ENCODE measurements at places on chromosomes 12 and 14.

DNA sequence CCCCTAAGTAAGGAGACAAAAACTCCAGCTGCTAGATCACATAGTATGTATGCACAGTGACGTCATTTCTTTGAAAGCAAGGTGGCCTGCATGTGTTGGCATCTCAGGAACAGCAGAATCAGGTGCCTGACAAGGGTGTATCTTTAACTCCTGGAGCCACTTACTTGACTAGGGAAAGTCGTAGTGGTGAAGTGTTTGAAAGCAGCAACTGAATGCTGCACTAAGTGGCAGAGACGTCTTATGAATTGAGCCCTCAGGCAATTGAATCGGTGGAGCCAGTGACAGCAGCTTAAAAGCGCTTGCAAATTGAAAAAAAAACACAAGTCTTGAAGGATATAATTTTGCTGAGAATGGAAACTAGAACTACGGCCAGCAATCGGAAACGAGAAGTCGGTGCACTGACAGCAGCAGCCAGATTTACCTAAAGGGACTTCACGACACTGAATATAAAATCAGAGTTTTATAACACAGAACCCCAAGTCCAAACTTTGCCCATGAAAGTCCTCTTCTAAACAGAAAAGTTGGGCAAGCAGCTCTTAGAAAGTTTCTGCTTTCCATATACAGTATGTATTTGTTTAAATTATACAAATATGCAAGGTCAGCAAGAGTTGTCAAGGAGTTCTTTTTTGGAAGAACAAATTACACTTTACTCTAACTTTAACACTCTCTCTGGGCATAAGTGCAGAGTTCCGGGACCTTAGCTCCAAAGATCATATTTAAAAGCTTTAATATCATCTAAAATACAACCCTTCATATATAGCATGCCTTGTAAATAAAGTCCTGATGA is 1.1 kb downstream of the IGF1 start:
- DNase-seq: no peak

DNA sequence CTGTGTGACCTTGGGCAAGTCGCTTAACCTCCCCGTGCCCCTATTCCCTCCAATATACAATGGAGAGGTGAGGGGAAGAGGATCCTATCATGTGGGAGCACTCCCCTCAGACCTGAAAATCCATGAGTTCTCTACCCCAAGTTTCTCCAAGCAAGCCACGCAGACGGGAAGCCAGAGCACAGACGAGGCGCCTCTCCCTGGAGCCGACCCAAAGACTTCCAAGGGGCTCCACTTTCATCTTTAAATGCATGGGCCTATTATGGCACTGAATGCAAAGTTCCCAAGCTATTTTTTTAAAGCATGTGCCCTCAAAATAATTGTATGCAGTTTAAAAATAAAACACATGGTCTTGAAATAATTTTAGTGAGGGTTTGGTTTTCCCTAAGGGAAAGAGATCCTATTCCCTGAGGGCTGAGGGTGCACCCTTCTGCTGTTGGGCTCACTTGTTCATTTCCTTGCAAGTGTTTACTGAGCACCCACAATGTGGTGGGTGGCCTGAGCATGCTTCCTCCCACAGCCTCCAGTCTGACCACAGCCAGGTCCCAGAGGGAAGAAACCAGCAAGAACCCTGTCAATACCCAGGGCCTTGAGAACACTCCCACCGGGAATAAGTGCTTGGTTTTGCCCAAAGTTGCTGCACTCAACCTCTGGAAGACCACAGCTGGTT is 14.6 kb downstream of the CMKLR1 start:
- no peak for DNase-seq

DNA sequence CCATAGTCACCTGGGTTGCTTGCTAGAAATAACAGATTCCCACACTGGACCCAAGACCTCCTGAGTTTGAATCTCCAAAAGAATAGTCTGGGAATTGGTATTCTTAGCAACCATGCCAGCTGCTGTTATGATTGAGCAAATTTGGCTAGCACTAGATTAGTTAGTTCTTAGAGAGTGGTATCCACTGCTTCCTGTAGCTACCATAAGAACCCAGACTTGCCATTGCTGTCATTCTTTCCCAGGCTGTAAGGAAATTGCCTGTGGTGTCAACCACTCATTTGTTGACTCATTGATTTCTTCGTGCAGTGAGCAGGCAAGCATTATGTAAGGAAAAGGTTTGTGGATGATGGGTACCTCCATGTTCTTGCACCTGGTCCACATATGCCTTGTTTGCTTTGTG is 201.8 kb upstream of the RGS6 start:
- DNase-seq: no peak

DNA sequence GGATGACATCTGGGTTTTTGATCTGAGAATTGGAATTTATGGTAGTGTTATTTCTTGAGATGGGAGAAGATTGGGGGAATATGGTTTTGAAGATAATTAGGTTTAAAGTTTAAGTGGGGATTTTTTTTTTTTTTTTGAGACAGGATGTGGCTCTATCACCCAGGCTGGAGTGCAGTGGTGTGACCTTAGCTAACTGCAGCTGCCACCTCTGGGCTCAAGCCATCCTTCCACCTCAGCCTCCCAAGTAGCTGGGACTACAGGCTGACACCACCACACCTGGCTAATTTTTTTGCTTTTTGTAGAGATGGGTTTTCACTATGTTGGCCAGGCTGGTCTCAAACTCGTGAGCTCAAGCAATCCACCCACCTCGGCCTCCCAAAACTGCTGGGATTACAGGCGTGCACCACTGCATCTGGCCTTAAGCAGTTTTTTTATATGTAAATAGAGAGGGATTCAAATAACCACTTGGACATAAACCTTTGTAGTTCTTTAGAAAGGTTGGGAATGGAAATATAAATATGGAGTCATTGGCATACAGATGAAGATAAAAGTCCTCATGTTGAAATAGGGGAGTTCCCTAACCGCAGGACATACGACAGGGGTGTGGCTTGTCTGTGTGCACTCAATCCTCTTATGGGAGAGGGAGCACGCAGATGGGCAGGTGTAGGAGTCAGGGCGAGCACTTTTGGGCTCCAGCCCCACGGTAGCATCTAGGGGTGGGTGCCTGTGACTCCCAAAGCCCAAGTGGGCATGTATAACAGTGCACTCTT is 4.7 kb downstream of the LIN52 start:
- DNase-seq: no peak

DNA sequence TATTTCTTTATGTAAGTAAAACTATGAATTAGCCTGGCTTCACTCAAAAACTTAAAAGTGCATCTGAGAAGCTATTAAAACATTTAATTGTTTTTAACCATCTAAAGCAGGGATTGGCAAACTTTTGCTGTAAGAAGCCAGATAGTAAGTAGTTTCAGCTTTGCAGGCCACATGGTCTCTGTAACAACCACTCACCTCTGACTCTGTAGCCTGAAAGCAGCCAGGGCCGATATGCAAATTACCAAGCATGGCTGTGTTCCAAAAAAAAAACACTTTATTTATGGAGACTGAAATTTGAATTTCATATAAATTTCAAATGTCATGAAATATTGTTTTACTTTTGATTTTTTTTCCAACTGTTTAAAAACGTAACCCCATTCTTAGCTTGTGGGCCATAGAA is 95.3 kb downstream of the CIT start:
- no peak for DNase-seq

DNA sequence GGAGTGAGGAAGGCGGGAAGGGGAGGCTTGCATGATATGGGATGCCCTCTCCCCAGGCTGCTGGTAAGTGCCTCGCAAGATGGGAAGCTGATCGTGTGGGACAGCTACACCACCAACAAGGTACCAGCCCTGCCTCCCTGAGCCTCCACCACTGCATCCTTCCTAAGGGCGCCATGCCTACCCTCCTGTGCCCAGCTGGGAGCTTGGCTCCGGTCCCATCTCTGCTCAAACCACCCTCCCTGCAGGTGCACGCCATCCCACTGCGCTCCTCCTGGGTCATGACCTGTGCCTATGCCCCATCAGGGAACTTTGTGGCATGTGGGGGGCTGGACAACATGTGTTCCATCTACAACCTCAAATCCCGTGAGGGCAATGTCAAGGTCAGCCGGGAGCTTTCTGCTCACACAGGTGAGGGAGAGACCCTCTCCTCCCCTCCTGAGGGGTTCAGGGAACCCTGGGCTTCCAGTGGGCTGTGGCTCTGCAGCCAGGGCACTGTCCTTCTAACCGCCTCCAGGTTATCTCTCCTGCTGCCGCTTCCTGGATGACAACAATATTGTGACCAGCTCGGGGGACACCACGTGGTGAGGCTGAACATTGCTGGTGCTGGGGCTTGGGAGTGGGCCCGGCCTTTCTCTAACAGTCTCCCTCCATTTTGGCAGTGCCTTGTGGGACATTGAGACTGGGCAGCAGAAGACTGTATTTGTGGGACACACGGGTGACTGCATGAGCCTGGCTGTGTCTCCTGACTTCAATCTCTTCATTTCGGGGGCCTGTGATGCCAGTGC is 2.6 kb downstream of the GNB3 start:
- DNase-seq: no peak

GRCh38 chr12:11723993-11724392 is 74.5 kb downstream of the ETV6 start:
- no peak for DNase-seq

DNA sequence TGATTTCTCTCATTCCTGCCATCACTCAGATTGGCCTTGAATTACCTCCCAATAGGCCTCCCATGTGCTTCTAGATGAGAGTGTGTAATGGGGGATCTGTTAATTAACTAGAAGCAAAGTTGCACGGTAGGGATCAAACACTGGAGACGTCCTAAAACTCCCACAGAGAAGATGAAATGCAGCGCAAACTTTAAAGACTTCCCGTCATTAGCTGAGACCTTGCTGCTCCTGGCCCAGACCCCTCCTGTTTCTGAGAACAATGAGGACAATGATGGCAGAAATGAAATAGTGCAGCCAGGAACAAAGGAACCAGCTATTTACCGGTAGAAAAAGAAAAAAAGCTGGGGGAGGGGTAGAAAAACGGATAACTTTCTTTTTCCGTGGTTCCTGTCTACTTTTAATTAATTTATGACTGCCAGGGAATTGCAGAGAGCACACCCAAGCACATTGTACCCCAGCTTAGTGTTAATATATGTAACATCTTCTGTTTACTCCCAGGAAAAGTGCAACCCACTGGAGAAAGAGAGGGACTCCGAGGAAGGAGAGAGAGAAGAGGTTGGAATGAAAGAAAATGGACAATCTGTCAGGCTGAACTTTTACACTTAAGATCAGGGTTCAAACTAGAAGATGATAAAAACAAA is 280.7 kb upstream of the SOX5 start:
- DNase-seq: no peak

DNA sequence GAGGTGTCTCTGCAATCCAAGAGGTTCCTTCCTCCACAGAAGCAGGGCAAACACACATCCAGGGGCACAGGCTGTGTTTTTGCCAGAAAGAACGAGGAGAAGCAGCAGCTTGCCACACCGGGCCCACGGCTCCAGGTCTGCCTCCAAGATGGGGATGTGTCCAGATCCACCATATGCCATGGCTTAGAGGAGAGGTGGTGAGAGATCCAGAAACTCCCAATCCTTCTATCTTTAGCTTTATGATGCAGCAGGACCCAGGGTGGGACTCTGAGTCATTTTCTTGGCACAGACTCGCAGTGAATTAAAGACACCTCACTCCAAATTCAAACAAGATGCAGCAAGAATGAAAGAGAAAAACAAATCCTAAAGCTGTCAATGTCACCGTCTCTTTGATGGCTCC is 481.4 kb upstream of the TMEM132C start:
- no peak for DNase-seq
